ENCODE measurements at places on chromosomes 6 and 20. TPM values are rescaled to one million over a fixed set of nuclear protein-coding genes. Genes with fewer than 3 reads are reported as not detected.

The UST gene
- 16.5 TPM for polyA plus RNA-seq

- DNase-seq = no peak
Measured at GRCh38 chr20:31560746-31561598, 44.1 kb upstream of the ID1 start.

DNA sequence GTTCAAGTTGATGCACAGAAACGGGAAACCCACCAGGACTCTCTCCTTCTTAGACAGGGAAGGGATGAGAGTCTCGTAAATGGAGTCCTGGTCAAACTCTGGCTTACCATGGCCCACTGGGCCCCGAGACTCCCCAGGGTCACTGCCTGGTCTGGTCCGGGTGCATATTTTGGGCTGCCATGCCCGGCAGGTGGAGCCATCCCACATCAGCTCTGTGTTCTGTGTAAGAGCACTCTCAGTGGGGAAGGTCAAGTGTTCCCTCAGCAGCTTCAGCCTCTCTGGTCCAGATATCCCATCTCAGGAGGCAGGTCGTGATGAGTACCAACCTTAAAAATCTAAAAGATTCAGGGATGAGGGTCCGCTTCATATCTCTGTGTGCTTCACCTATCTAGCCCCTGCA lies 138.8 kb downstream of the EDN3 start:
- no peak for DNase-seq

The EDN3 gene
- 8.7 TPM for polyA plus RNA-seq

The ANKRD60 gene
- polyA plus RNA-seq = not detected

DNA sequence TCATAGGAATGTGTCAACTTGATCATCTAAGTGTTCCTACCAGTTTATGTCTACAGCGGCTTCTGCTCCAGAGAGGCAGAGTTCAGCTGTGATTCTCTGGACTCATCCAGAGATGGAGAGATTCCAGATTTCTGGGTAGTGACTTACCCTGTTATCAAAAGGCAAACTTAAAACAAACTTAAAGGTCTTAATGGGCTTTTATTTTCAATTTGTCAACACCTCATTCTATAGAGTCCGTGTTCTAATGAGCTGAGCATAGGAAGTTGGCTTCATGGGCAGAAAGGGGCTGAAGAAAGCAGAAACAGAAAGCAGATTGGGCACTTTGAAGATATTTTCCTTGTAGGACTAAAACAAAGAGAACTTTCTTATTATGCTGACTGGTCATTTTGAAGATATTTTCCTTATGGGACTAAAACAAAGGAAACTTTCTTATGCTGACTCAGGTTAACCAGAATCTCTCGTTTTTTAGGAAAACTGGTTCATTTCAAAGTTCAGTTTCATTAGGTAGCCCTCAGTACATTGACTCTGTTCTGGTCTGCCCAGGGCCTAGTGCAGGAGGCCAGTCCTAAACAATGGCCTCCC lies 185.1 kb downstream of the CDH26 start:
- DNase-seq = no peak
